H1 (cell line): ENCODE measurements at places on chromosomes 4 and X. TPM values are rescaled to one million over a fixed set of nuclear protein-coding genes. Genes with fewer than 3 reads are reported as not detected.

Gene IQCM
- polyA plus RNA-seq: not detected in 2 replicates

Gene SCRG1
- polyA plus RNA-seq: not detected in 2 replicates

Gene FIP1L1
- 18.8 and 19.5 TPM in 2 replicates for polyA plus RNA-seq

Gene DNAAF6
- polyA plus RNA-seq: not detected in 2 replicates

Gene GPR143
- polyA plus RNA-seq: 30.7 and 36.1 TPM in 2 replicates

Gene CTAG1B
- polyA plus RNA-seq: not detected in 2 replicates

Gene CYTL1
- polyA plus RNA-seq: 8.0 and 8.6 TPM in 2 replicates

Gene RNF212
- 3.7 and 5.4 TPM in 2 replicates for polyA plus RNA-seq

Gene ABLIM2
- 3.0 TPM in 2 replicates for polyA plus RNA-seq

Gene TEX13C
- polyA plus RNA-seq: 0.02 and 0.03 TPM in 2 replicates

DNA sequence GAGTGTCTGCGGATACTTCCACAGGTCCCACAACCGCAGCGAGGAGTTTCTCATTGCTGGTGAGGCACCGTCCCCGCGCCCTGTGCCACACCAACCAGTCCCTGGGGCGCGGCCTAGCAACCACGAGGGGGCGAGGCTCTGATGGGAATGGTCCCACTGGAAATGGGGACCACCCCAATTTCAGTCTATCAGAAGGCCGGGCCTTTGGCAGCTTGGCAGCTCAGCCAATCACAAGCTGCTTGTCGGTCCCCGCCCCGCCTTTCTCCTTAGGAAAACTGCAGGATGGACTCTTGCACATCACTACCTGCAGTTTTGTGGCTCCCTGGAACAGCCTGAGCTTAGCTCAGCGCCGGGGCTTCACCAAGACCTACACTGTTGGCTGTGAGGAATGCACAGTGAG, 3.0 kb downstream of the TIMP1 start:
- DNase-seq: no peak

DNA sequence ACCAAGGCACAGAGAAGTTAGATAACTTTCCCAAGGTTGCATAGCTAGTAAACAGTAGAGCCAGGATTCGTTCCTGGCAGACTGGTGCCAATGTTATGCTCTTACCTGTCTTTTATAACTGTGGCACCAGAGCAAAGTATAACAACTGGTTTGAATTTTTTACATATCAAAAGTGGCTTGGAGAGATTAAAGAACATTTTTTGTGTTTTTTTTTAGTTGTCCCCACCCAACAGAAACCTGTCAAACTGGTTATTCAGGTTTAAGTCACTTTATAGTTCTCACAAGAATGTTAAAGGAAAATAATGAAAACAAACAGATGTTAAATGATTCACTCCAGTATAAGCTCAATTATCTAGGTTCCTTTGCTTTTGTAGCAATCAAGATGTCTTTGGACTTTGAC, 15.6 kb upstream of the FAM47E start:
- no peak for DNase-seq

DNA sequence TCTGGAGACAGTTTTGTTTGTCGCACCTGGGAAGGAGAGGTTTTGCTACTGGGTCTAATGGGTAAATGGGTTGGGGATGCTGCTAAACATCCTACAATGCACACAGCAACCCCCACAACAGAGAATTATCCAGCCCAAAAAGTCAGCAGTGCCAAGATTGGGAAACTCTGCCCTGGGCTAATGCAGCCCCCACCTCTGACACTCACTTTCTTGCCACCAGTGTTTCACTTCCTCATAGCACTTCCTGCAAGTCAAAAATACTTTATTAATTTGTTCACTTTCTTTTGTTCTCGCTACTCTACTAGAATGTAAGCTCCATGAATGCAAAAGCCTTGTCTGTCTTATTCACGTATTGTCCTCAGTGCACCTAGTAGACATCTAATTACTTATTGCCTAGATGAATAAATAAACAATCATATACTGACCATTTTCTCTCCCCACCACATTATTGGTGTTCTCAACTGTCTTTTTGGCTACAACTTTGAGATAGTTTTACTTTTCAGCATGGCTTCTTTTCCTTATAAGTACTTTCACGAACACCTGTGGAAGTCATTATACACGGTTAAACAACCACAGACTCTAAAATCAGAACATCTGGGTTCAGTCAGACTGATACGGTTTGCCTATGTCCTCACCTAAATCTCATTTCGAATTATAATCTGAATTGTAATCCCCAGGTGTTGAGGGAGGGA, 82.0 kb upstream of the PITX2 start:
- no peak for DNase-seq

- DNase-seq: no peak
These were observed 94.2 kb upstream of the ENPEP start for GRCh38 chr4:110381784-110382183.

DNA sequence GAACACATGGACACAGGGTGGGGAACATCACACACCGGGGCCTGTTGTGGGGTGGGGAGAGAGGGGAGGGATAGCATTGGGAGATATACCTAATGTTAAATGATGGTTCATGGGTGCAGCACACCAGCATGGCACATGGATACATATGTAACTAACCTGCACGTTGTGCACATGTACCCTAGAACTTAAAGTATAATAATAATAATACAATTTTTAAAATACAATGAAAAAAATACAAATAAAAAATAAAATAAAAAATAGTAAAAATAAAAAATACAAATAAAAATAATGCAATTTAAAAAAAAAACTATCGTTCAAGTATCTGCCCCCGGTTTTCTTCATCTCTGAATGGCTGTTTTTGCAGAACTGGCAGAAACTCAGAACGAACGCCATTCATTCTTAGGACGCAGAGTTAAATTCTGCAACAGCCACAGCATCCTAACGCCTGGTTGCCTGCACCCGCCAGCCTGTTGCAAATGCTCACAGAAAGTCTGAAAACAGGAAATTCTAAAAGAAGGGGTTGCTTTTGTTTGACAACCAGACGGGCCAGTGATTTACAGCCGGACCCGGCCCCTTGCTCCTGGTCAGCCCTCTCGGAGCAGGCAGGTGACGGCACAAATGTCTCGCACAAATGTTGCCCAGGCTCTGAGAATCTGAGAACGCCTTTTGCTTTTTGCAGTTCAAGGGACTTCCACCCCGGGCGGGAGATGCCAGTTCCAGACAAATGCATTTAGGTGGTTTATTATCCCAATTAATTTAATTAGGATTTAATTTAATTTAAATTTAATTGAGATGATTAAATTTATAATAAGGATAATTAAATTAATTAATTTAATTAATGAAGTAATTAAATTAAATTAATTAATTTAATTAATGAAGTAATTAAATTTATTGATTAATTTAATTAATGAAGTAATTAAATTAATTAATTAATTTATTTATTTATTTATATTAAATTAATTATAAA, 47.8 kb downstream of the CRLF2 start:
- DNase-seq: no peak

- DNase-seq: no peak
These were observed 112.8 kb downstream of the KDR start for GRCh38 chr4:55012363-55013230.

- DNase-seq: no peak
These were observed 22.9 kb downstream of the XG start for GRCh38 chrX:2774776-2775175.

GRCh38 chrX:15748841-15749240, 10.8 kb downstream of the CA5B start:
- DNase-seq: no peak

DNA sequence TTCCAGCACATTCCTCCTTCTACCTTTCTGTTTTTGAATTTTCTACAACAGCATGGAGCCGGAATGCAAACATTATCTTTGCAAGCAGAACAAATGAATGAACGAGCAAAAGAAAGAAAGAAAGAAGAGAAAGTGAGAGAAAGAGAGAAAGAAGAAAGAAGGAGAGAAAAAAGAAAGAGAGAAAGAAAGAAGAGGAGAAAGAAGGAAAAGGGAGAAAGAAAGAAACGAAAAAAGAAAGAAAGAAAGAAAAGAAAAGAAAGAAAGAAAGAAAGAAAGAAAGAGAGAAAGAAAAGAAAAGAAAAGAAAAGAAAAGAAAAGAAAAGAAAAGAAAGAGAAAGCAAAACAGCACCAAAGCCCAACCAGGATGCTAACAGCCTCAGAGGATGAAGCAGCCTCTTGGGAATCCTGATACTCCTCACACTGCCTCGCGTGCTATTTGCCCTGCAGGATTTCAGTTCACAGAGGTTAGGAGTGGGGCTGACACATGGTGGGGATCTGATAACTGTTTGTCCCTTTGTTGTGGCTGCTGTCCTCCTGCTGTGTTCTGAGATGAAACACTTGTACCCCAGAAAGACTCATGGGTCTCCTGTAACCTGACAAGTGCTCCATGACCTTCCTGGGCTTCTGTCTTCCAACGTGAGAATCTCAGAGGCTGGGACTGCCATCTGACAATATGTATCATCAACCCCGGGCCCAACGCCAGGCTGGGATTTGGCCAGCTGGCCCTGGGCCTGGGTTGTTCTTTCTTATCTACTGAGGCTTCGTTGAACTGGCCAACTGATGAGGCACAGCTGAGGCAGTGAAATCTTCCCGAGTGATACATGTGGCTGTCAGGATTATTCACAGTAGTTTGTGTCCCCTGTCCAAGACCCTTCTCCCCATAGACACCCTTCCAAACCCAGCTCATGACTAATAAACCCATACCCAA, 61.0 kb downstream of the SEPSECS start:
- DNase-seq: no peak

DNA sequence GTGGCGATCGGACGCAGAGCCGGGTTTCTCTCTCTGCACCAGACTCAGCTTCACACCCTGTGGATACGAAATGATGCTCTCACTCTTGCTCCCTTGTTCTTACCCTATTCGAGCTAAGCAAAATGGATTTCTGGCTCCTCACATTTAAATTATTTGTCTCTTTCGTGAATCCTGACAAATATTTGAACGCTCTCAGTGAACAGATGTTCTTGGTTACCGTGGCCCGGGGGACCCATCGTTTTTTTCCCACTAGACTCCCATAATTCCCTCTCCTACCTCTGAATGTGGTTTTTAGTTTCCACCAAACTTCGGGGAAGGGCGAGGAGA, 630 bp downstream of the SMARCA5 start:
- no peak for DNase-seq

GRCh38 chr4:24743206-24743605, 52.2 kb upstream of the SOD3 start:
- no peak for DNase-seq

DNA sequence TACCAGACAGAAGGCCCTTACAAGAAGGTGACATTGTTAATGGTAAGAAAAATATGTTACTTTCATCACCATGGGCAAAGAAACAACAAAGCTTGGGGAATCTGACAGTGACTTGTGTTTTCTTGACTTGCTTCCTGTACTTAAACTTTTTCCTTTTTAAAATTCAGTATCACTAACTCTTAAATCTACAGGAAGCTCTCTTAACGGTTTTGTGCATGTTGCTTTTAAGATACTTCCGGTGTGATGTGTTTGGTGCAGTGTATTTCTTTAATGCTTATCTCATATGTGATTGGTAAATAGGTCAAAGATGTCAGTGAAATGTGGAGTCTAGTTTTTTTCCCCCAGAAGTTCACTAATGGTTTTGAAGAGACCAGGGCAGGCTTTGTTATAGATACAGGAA, 45.2 kb downstream of the ADH5 start:
- no peak for DNase-seq

GRCh38 chr4:31575504-31575903, 855.3 kb downstream of the PCDH7 start:
- no peak for DNase-seq

GRCh38 chrX:134718105-134718965, 60.1 kb upstream of the PLAC1 start:
- DNase-seq: no peak

DNA sequence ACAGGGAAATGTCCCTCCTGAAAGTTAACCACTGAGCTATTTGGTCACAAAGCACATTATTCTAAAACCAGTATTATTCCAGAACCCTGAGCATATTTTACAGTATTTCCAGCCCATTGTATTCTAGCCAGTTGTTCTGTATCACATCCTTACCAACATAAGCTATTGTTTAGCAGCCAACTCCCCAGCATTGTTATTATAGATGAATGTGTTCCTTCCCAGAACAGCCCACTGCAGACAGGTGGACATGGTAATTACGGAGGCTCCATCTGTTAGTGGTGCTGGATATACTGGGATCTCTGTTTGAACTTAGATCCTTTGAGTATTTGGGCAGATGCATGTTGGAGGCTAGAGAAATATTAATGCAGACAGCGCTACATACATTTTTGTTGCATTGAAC, 126.1 kb downstream of the MGST2 start:
- DNase-seq: no peak

- no peak for DNase-seq
These were observed 103.5 kb upstream of the VEGFC start for GRCh38 chr4:176896211-176896610.

DNA sequence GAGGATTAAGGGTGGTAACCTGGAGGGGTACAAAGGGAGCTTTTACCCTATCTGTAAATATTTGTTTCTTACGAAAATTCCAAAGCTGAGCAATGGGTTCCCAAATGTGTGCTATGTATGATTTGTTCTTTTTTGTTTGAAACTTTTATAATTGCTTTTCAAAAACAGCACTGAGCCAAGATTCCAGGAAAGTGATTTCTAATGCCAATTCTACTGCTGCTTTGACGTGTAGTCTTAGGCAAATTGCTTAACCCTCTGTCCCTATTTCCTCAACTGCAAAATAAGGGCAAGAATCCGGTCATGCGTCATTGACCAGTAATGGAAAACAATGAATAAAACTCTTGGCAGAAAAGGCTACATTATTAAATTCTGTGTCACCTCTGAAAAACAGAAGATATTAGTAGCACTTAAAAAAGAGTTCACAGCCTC, 454.7 kb downstream of the IL15 start:
- DNase-seq: no peak

DNA sequence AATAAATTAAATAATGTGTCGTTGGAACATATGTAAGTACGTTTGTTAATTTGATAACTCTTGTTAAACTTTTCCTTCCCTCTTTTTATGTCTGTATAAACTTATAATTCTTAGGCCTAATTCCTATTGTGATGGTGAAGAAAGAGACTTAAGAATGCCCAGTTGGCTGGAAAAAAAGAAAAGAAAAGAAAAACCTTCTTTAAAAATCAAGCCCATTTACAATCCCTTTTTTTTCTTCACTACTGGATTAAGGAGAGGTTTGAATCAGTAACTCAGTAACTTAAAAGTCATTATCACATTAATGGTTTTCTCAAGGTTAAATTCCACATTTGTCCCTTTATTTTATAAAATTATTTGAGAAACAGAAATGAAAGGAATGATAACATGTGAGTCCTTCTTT, 253.3 kb upstream of the MAGEB2 start:
- no peak for DNase-seq

GRCh38 chrX:153631907-153632594, 15.0 kb upstream of the DUSP9 start:
- no peak for DNase-seq

- no peak for DNase-seq
These were observed 203.6 kb downstream of the BANK1 start for GRCh38 chr4:101993842-101994775.

- no peak for DNase-seq
These were observed 31.3 kb upstream of the ANXA5 start for GRCh38 chr4:121728066-121728465.
